Activated CD8-positive, alpha-beta memory T cell treated with anti-CD3 and anti-CD28 coated beads for 1 hour (primary cell): ENCODE measurements at places on chromosomes 11 and 22.

GRCh38 chr22:20651286-20651685, 122.6 kb upstream of the SERPIND1 start:
- DNase-seq: no peak

- DNase-seq: no peak
These were observed 29.4 kb upstream of the TTC36 start for GRCh38 chr11:118497831-118498230.

- DNase-seq: no peak
These were observed 26.7 kb downstream of the TREH start for GRCh38 chr11:118652681-118653181.

- DNase-seq: no peak
These were observed 35.8 kb upstream of the RIC3 start for GRCh38 chr11:8204596-8204995.

DNA sequence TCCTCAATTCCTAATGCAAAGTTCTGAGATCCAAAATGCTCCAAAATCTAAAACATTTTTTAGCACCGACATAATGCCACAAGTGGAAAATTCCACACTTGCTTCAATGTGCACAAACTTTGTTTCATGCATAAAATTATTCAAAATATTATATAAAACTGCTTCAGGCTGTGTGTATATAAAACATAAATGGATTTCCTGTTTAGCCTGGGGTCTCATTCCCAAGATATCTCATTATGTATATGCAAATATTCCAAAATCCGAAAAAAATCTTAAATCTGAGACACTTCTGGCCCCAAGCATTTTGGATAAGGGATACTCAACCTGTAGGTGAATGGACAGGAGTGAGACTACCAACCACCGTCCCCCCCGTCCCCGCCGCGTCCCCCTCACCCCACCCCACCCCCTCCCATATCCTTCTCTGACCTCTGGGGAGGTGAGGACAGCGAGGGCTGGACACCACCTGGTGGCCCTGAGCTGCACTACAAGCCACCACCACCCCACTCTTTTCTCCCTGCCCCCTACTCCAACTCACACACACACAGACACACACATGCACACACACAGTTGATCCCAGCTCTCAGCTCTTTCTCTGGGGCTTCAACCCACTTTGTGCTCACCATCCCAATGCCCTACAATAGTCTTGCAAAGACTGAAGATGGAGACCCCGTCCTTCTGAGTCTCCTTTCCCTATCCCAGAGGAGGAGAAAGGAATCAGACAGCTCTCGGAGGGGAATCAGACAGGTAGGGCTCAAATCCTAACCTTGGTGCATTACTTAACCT, 101.0 kb downstream of the PDE2A start:
- DNase-seq: no peak

DNA sequence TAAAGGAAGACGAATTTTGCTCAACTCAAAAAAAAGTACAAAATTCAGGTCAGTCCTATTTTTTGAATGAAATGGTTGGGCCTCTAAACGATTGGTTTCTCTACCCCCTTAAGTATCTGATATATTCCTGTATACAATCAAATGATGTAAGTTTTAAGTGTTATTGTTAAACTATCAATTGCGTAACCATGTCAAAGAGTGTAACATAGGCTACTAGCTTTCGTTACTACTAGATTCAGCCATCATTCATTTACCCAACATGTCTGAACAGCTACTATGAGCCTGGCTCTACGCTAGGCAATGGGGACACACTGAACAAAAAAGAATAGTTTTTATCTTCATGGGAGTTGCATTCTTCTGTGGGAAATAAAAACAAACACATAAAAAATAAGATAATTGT, 3.3 kb downstream of the RAB6A start:
- DNase-seq: no peak

GRCh38 chr11:36151933-36152580, 137.2 kb downstream of the COMMD9 start:
- DNase-seq: no peak
